ENCODE measurements at places on chromosomes 4 and X. TPM values are rescaled to one million over a fixed set of nuclear protein-coding genes. Genes with fewer than 3 reads are reported as not detected.

RAB39B gene
- total RNA-seq: 3.0 TPM

CETN2 gene
- total RNA-seq: 40.8 TPM

SOWAHB gene
- total RNA-seq: under 0.01 TPM

DAPP1 gene
- total RNA-seq: not detected

MAGEC1 gene
- not detected for total RNA-seq

TBL1X gene
- total RNA-seq: 22.1 TPM

ANXA3 gene
- 7.2 TPM for total RNA-seq

TMEM271 gene
- not detected for total RNA-seq

RNF150 gene
- total RNA-seq: 0.51 TPM

IL3RA gene
- total RNA-seq: not detected

RPS6KA6 gene
- total RNA-seq: 3.3 TPM

TLR3 gene
- total RNA-seq: 8.1 TPM

ANOS1 gene
- total RNA-seq: under 0.01 TPM

SLC10A4 gene
- total RNA-seq: not detected

NAP1L2 gene
- 3.6 TPM for total RNA-seq

SORCS2 gene
- total RNA-seq: 0.17 TPM

CCKAR gene
- total RNA-seq: under 0.01 TPM

CT45A5 gene
- not detected for total RNA-seq

C4orf50 gene
- total RNA-seq: not detected

LYAR gene
- 11.8 TPM for total RNA-seq

TMPRSS11B gene
- total RNA-seq: not detected

PRR32 gene
- total RNA-seq: not detected

NEK1 gene
- 17.0 TPM for total RNA-seq

XAGE3 gene
- total RNA-seq: not detected

TMSB15C gene
- total RNA-seq: 2.6 TPM

IKBKG gene
- 8.7 TPM for total RNA-seq

SSX2B gene
- not detected for total RNA-seq

AFF2 gene
- total RNA-seq: under 0.01 TPM

ARX gene
- not detected for total RNA-seq

UGT2B17 gene
- not detected for total RNA-seq

CT47B1 gene
- not detected for total RNA-seq

RGN gene
- 23.8 TPM for total RNA-seq

PLS3 gene
- 223 TPM for total RNA-seq

RBM47 gene
- 1.8 TPM for total RNA-seq

AADAT gene
- 3.5 TPM for total RNA-seq

SSX4B gene
- total RNA-seq: not detected

NLGN4X gene
- under 0.01 TPM for total RNA-seq

CPE gene
- total RNA-seq: 51.7 TPM

XK gene
- 0.17 TPM for total RNA-seq

TECRL gene
- not detected for total RNA-seq

TMEM31 gene
- not detected for total RNA-seq

DCAF12L2 gene
- total RNA-seq: not detected

HDX gene
- total RNA-seq: 3.1 TPM

DMRTC1 gene
- not detected for total RNA-seq

SCD5 gene
- 10.5 TPM for total RNA-seq

FGFR3 gene
- 0.33 TPM for total RNA-seq

RPA4 gene
- total RNA-seq: 1.2 TPM

COL4A6 gene
- total RNA-seq: 7.2 TPM

RLIM gene
- 57.0 TPM for total RNA-seq

IL2RG gene
- total RNA-seq: not detected

PGAM4 gene
- not detected for total RNA-seq

BEND2 gene
- total RNA-seq: not detected

GABRQ gene
- under 0.01 TPM for total RNA-seq

EMD gene
- total RNA-seq: 23.4 TPM

TRAM1L1 gene
- total RNA-seq: 5.0 TPM

FGF5 gene
- total RNA-seq: 5.4 TPM
